Calu3 (cell line): ENCODE measurements at places on chromosomes 12 and 14. TPM values are rescaled to one million over a fixed set of nuclear protein-coding genes. Genes with fewer than 3 reads are reported as not detected.
A peak's percentile ranks its signal among the peaks of the same experiment; 100 is the strongest.

The B3GNT4 gene
- 0.47 and 1.1 TPM in 2 replicates for total RNA-seq

DNA sequence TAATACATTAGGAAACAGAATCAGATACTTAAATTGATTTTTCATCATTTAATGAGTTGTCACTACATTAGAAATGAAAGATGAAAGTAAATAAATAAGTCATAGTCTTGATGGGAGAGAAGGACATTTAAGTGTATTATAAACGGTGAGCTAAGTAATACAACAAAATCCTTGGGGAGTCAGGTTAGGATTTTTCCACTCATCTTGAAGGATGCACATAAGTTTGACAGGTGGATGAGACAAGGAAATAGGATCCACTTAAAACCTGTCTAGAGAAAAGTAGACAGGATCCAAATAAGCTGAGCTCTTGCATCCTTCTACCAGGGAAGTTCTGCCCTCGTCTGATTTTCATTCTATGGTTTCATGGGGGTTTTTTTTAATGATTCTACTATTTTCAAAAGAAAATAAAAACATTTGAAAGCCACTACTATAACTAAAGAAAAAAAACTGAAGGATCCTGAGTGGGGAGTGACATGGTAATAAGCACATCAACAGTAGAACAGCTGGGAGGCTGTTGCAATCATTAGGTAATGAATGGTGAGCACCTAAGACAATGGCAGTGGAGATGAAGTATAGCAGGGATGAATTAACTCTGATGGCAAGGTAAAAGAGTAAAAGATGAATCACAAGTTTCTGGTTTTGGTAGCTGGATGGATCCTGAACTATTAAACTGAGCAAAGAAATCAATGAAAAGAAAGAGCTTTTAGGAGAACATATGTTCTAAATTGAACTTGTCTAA, 17.0 kb downstream of the CEP128 start:
- no peak for DNase-seq

The KCNC2 gene
- not detected in 2 replicates for total RNA-seq

DNA sequence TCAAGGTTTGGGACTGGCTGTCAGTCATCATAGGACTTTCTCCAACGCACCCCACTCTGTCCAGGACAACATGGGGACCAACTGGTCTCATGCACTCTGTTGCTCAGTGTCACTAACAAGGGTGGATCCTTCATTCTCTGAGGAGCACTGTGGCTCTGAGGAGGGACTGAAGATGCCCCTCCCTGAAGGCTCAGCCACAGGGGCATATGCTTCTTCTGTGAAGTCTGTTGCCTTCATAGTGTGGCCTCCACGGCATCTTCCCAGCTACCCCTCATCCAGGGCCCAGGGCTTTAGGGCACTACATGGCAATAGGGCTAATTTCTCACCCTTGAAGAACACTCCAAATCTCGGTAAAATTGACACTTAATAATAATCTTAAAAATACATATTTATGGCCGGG, 14.3 kb upstream of the IFI27L2 start:
- DNase-seq, result no peak

- no peak for DNase-seq
These were observed 84.4 kb downstream of the NINJ2 start for GRCh38 chr12:578748-579419.

DNA sequence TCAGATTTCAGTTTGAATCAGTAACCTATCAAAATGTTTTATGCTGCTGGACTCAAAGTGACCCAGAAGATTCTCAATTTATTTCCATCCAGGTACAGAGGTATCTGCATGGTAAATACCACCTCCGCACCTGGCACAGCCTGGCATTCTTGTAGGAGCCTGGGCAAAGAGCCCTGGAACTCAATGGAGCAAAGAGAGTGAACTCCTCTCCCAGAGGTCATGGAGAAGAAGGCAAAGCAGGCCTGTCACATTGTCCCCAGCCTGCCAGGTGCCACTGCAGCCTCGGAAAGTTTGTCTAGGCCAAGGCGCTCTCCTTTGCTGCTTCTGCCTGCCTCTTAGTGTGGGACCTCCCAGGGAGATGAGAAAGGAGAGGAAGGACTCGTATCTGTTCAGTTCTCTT, 319.8 kb downstream of the ZFP36L1 start:
- DNase-seq, result no peak

GRCh38 chr12:53461059-53461458, 9.2 kb downstream of the PCBP2 start:
- no peak for DNase-seq

DNA sequence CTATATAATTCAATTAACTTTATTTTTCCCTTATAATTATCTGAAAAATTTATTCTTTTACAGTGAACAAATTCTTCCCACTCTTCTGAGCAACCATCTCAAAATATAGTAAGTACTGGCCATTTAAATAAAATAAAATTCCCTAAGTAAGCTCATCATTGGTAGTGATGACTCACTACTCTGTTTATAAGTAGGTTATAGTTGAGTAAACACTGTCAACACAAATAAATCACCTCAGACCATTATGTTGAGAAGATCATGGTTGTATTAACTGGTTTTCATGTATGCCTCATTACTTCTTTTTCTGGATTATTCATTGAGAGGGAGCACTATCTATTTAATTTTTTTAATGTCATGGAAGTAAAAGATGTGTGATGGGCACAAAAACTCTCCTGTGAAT, 220.5 kb downstream of the SEC23A start:
- DNase-seq, result no peak

DNA sequence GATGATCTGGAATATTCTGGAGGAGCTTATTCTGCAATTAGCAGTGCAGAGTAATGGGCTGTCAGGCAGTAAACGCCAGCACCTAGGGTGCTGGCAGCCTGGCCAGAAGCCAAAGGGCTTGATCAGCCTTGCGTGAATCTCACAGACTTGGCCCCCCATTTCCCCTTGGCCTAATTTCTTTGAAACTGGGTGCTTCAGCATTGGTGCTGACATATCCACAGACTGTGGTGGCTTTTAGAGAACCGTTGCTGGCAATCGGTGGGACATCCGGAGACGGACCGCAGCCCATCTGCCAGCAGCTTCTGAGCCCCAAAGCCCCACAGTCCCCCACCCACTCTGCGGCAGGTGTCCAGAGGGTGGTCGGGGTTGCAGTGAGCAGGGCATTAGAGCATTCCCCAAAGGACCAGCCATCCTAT, 157.1 kb downstream of the CALM1 start:
- DNase-seq, result no peak

- no peak for DNase-seq
These were observed 13.9 kb upstream of the SIVA1 start for GRCh38 chr14:104739026-104739425.

DNA sequence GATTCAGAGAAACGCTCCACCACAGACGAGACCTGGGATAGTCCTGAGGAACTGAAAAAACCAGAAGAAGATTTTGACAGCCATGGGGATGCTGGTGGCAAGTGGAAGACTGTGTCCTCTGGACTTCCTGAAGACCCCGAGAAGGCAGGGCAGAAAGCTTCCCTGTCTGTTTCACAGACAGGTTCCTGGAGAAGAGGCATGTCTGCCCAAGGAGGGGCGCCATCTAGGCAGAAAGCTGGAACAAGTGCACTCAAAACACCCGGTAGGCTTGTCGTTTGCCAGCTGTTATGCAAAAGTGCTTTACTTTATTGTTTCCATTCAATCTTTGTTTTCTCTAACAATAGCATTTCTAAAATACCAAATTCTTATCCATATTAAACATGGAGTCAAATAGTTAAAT, 287.3 kb downstream of the NAV3 start:
- DNase-seq, result peak; percentile 18

- no peak for DNase-seq
These were observed 8.0 kb upstream of the CPNE6 start for GRCh38 chr14:24063263-24063836.

The TMEM117 gene
- total RNA-seq, result 1.1 TPM in 2 replicates

The GLIPR1L2 gene
- total RNA-seq, result 0.76 TPM in 1 of 2 replicates, not detected in the other

DNA sequence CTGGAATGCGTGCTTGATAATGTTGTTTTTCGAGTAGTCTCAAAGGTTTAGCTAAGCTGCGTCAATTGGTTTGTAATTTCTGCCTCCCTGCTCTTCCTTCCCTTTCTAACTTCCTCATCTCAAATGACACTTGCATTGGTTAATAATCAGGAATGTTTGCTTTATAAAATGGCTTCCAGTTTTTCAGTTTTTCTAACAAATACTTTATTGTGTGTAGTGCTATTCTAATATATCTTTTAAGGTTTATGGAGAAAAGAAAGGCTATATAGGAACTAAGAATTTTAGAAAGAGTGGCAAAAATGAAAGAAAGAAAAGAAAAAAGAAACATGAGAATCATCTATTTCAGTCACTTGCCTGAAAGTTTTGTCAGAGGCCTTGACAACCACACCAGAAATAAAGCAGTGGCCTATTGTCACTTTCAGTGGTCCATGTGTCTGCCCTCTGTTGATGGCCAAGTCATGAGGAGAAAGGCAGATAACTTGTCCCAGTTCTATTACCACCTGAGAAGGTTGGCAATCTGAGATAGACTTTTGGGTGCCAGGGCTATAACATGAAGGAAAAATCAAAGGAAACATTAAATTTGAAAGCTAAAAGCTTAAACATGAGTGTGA, 221.9 kb upstream of the KITLG start:
- DNase-seq, result no peak

- DNase-seq, result no peak
These were observed 99.6 kb downstream of the SLC25A47 start for GRCh38 chr14:100422556-100423316.

DNA sequence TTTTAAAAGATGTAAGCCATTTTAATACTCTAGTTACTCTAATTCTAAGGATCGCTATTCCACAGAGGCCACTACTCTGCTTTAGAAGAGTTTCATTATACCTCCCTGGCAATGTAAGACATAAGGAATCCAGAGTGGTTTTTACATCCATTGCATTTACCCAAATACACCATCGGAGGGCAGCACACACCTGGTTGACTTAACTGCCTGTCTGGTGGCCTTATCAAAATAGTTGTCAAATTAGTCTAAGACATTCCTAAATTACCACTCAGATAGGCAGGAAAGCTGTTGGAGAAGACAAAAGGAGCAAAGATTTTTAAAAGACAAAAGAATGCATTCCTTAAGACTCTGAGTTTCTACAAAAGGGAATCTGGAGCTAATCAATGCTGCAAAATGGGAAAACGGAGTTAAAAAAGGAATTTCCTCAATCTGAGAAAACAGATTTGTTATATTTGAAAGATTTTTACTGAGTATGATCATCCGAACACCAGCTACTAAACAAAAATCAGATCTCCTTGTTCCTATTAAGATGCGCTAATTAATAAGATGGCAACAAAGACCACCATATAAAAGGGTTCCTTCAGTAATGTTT, 33.8 kb upstream of the FGD4 start:
- peak; percentile 68 for DNase-seq

DNA sequence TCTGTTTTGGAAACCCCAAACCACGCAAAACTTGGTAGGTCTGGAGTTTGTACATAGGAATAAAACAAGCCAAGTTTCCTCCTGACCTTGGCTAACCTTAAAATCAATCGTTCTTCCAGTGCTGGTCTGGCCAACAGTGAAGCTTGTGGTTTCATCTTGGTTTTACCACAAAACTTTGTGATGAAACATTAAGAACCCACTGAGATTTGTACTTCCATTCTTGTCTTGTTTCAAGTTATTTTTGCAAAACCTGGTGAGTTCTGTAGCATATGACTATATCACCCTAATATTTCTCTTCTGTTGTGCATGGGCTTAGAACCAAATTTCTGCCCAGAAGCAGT, 26.4 kb downstream of the SIX1 start:
- DNase-seq, result no peak

DNA sequence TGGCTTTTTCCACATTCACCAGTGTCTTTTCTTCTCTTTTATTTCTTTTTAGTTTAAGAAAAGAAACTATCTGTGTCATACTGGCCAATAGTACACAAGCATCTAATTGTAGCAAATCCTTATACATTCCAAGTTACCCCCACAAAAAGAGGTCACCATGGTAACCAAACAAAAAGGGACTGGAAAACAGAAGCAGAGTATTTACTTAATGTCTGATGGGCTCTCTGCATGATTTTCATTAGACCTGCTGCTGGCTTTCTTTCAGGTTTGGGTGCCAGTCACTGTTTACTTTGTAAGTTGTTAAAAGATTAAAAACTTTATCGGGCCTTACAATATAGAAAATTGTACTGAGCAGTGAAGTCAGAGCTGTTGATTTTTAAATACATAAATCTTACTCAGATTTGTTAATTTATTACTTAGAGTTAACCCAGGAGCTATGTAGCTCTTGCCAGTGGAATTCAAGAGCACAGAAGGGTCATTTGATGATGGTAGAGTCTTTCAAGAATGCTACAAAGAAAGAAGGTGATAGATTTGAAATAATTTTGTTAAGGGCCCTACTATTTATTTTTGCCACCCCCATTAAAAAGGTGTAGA, 123.9 kb downstream of the BRMS1L start:
- DNase-seq, result peak; percentile 43

DNA sequence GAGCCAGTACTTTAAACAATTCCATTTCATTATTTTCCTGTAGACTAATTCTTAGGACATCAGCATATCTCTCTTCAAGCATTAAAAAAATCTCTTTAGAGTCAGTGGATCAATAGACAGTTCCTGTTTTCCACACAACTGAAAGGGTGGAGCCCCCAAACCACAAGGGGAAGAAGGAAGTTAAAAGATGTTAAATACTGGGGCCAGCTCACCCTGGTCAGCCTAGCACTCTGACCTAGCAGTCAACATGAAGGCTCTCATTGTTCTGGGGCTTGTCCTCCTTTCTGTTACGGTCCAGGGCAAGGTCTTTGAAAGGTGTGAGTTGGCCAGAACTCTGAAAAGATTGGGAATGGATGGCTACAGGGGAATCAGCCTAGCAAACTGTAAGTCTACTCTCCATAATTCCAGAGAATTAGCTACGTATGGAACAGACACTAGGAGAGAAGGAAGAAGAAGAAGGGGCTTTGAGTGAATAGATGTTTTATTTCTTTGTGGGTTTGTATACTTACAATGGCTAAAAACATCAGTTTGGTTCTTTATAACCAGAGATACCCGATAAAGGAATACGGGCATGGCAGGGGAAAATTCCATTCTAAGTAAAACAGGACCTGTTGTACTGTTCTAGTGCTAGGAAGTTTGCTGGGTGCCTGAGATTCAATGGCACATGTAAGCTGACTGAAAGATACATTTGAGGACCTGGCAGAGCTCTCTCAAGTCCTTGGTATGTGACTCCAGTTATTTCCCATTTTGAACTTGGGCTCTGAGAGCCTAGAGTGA, at the start of gene LYZ:
Gene LYZ, plus strand, starts transcription at position 220 of the 777 bp plus-strand sequence. Its CDS starts 28 bp downstream, at position 248.
- DNase-seq, result peak; percentile 81

- DNase-seq, result no peak
These were observed 361.4 kb upstream of the DIO2 start for GRCh38 chr14:80572666-80573065.

DNA sequence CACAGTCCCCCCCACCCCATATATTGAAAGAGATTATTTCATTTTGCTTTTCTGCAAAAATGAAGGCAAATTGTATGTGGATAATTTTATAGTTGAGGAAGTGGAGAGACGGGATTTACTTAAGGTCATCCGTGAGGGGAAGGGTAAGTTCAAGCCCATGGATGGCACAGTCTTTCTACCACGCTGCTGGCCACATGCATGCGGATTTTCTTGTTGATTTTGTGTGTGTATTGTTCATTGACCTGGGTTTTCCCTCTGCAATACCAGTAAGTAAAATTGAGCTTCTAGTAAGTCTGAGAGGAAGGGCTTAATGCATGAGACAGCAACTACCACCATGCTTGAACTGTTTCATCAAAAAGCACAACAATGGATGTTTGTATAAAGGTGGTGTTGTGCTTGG, 35.1 kb downstream of the ACACB start:
- no peak for DNase-seq
